ENCODE measurements at places on chromosomes 2 and 18. TPM values are rescaled to one million over a fixed set of nuclear protein-coding genes. Genes with fewer than 3 reads are reported as not detected.

MROH2A gene
- not detected for total RNA-seq

SCN3A gene
- total RNA-seq = 0.40 TPM

ASXL3 gene
- total RNA-seq = 1.7 TPM

ARHGEF33 gene
- total RNA-seq = 0.35 TPM

OSBPL6 gene
- 0.58 TPM for total RNA-seq

- no peak overlapping the region for H3K4me3 ChIP-seq
- no peaks in the 10 kb centered on the region for H3K27me3 ChIP-seq
- H3K27ac ChIP-seq = no peak overlapping the region
- H3K36me3 ChIP-seq = no peaks in the 10 kb centered on the region
Measured at GRCh38 chr2:129738799-129739198, 240.7 kb upstream of the RAB6C start.

- no peaks in the 10 kb centered on the region for H3K27me3 ChIP-seq
- no peak overlapping the region for H3K27ac ChIP-seq
- H3K4me3 ChIP-seq = no peak overlapping the region
- H3K36me3 ChIP-seq = no peaks in the 10 kb centered on the region
Measured at GRCh38 chr18:77811503-77811902, 561.9 kb downstream of the GALR1 start.

DNA sequence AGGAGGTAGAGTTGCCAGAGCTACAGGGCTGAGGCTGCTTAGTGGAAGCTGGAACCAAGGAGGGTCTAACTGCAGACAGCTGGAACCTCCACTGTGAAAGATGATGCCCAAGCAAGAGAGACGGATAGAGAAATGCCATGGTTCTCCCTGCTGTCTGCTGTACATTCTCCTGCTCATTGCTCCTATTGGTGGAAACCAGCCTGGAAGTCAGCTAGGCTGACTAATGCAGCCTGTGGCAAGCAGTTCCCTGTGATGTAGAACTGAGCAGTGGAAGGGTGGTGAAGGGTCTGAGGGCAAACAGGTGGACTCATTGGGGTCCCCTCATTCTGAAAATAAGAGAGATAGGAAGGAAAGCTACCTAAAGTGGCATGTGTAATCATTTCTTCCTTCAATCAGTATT is 563.6 kb downstream of the SLC4A3 start:
- H3K27ac ChIP-seq = no peak overlapping the region
- no peaks in the 10 kb centered on the region for H3K4me1 ChIP-seq
- H3K36me3 ChIP-seq = no peaks in the 10 kb centered on the region
- H3K27me3 ChIP-seq = no peaks in the 10 kb centered on the region
- DNase-seq = no peak

DNA sequence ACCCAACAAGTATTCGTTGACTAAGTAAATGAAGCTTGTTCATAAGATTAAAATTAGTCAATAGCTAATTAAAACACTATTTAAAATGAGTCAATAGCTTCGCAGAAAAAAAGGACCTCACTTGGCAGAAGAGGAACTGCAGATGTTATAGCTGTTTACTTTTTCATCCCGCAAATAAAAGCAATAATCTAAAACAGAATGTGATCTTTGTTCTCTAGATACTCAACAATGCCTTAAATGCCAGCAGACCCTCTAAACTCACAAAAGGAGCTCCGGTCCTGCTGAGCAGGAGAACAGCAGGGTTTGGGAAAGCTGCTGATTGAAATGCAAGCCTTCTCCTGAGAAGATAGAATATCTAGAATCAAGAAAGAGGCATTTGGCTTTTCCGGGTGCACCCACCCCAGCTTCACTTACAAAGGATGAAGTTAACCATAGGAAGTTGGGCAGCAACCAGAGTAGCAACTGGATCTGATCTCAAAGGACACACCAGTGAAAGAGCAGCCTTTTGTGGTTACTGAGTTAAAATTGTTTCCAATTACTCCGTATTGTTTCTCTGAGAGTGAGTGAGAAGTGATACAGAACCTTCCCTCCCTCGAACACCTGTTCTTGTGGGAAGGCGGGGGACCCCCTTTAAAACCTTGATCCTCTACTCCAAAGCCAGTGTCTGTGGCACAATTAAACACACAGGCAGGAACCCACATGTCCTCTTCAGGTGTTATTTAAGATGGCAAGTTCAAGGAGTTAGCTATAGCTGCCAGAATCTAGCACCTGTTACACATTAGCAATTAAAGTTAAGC is 6.8 kb downstream of the CCBE1 start:
- no peak for DNase-seq
- H3K36me3 ChIP-seq = no peaks in the 10 kb centered on the region
- no peaks in the 10 kb centered on the region for H3K4me1 ChIP-seq
- H3K27ac ChIP-seq = no peak overlapping the region
- H3K4me3 ChIP-seq = no peak overlapping the region

GRCh38 chr2:43328133-43328532 is 101.7 kb upstream of the ZFP36L2 start:
- H3K4me3 ChIP-seq = no peak overlapping the region
- H3K4me1 ChIP-seq = no peaks in the 10 kb centered on the region
- DNase-seq = no peak
- H3K36me3 ChIP-seq = no peaks in the 10 kb centered on the region
- H3K27me3 ChIP-seq = no peaks in the 10 kb centered on the region
- no peak overlapping the region for H3K27ac ChIP-seq

DNA sequence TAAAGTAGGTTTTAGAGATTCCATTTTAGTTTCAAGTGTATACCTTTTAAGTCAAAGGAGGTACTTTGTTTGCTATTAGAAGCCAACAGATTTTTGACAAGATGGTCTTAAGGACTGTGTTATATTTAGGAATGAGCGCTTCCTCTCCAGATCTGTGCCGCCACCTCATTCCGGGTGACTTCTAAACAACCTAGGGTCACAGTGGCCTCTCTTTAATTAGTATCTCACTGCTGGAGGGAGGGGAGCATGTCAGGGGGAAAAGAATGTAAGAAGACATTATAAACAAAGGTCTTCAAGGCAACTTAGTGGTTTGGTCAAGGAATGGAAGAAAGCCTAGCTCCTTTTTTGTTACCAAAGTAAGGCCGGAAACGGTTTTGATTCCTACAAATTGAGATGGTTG is 67.0 kb downstream of the RBMS1 start:
- H3K4me1 ChIP-seq = no peaks in the 10 kb centered on the region
- H3K36me3 ChIP-seq = no peaks in the 10 kb centered on the region
- H3K27me3 ChIP-seq = peaks cover 4% of the 10 kb centered on the region
- H3K4me3 ChIP-seq = no peak overlapping the region
- DNase-seq = no peak

GRCh38 chr2:127365211-127365643 is 22.5 kb downstream of the MAP3K2 start:
- H3K4me1 ChIP-seq = peaks cover 4% of the 10 kb centered on the region
- no peak overlapping the region for H3K27ac ChIP-seq
- H3K36me3 ChIP-seq = no peaks in the 10 kb centered on the region
- no peaks in the 10 kb centered on the region for H3K27me3 ChIP-seq
- H3K4me3 ChIP-seq = no peak overlapping the region

GRCh38 chr2:11275910-11276309 is 68.5 kb downstream of the ROCK2 start:
- no peak overlapping the region for H3K27ac ChIP-seq
- H3K4me1 ChIP-seq = no peaks in the 10 kb centered on the region
- H3K36me3 ChIP-seq = no peaks in the 10 kb centered on the region
- no peaks in the 10 kb centered on the region for H3K27me3 ChIP-seq
- H3K4me3 ChIP-seq = no peak overlapping the region
- DNase-seq = no peak

DNA sequence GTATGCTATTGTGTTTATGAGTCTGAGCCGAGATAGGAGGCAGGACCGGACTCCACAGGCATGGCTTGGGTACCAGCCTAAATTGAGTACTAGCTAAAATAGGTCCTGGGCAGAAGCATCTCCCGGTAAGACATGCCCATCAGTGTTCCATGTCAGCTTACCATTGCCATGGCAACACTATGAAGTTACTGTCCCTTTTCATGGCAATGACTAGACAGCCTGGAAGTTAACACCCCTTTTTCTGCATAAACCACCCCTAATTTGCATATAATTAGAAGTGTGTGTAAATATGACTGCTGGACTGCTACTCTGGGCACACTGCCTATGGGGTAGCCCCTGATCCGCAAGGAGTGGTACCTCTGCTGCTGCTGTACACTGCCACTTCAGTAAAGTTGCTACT is 1005.1 kb upstream of the FAM98A start:
- H3K27ac ChIP-seq = no peak overlapping the region

DNA sequence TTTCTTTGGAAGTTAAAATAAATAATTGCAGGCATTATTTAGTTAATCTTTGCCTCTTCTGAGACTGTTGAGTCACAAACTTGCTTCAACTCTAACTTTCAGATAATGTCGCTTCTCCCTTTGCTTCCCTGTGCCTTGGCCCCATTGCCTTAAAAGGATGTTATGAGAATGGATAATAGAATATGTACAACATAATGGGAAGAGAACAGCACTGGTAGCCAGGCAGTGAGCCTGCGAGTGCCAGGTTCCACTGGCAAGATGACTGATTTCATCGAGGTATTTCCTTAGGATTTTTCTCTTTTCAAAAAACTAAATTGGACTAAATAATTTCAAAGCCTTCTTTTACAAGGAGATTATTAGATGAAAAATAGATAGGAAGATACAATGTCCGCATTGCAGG is 420.9 kb downstream of the TGIF1 start:
- H3K27me3 ChIP-seq = no peaks in the 10 kb centered on the region
- H3K4me3 ChIP-seq = no peak overlapping the region
- H3K27ac ChIP-seq = no peak overlapping the region
- no peaks in the 10 kb centered on the region for H3K36me3 ChIP-seq

DNA sequence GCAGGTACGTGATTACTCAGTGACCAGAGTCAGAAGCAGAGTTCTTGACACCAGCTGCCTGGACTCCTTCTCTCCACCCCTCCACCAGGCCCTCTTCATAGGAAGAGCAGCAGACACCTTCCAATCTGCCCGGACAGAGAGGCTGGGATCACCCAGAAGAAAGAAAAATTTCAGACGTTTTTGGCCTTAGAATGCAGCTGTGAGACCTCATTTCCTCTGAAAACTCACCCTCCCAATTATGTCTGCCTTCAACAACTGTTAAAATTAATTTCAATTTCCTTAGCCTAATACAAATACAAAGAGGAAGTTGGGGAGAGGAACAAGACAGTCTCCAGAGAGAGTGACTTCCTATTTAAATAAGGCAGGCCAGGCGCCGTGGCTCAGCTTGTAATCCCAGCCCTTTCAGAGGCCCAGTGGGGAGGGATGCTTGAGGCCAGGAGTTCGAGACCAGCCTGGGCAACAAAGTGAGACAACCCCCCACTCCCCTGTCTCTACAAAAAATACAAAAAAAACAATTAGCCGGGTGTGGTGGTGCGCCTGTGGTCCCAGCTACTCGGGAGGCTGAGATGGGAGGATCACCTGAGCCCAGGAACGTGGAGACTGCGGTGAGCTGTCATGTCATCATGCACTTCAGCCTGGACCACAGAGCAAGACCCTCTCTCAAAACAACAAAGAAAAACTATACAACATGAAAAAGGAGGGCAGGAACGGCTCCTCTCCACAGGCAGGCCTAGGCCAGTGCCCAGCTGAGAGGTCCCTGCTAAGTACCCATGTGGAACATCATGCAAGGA is 1.6 kb downstream of the SLC66A2 start:
- peaks cover 13% of the 10 kb centered on the region for H3K4me1 ChIP-seq
- no peaks in the 10 kb centered on the region for H3K36me3 ChIP-seq
- peak overlapping the region; percentile 69 for H3K27ac ChIP-seq

GRCh38 chr2:28404086-28404485 is 11.4 kb downstream of the FOSL2 start:
- H3K4me1 ChIP-seq = peaks cover 22% of the 10 kb centered on the region
- peaks cover 33% of the 10 kb centered on the region for H3K36me3 ChIP-seq
- H3K27me3 ChIP-seq = no peaks in the 10 kb centered on the region
- no peak overlapping the region for H3K27ac ChIP-seq
- no peak overlapping the region for H3K4me3 ChIP-seq

Data from colonic mucosa (tissue), 4 donors.